Fibroblast of the conjunctiva (primary cell): ENCODE measurements at places on chromosomes 3 and 15.

GRCh38 chr15:60917461-60918145 is 311.5 kb downstream of the RORA start:
- no peak for DNase-seq

DNA sequence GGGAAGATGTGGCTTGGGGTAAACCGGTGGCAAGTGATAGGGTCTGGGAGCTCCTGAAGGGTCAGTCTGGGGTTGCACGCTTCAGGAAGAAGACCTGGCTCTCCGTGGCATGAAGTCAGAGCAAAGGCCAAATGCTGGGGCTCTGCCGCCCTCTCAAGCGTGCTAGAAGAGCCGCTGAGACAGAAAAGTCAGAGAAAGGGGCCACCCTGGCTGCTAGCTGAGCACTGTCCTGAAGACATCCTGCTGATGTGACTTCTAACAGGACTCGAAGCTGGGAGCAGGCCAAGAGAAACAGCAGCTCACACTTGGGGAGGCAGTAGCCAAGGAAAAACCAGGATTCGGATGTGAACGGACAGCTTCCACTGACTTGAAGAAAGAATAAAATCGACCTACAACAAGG is 270.4 kb downstream of the OCA2 start:
- no peak for DNase-seq

DNA sequence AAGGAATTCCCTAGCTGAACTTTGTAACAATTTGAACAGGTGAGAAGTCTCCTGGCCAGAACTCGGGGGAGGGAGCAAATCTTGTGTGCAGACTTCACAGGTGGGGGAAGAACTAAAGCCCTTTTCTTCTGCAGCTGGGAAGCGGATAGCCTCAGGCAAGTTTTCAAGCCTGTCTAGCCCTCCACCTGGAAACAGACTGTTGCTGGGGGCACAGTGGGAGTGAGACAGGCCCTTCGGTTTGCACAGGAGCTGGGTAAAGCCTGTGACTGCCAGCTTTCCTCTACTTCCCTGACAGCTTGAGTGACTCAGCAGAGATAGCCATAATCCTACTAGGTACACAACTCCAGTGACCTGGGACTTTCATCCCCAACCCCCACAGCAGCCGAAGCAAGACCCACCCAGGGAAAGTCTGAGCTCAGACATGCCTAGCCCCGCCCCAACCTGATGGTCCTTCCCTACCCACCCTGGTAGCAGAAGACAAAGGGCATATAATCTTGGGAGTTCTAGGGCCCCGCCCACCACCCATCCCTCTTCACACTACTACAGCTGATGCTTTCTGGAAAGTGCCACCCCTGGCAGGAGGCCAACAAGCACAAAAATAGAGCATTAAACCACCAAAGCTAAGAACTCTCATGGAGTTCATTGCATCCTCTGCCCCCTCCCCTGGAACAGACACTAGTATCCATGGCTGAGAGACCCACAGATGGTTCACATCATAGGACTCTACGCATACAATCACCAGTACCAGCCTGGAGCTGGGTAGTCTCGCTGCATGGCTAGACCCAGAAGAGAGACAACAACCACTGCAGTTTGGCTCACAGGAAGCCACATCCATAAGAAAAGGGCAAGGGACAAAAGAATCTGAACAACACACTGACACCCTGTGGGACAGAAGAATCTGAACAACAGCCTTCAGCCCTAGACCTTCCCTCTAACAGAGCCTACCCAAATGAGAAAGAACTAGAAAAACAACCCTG is 479.0 kb downstream of the RAP2B start:
- DNase-seq = no peak

DNA sequence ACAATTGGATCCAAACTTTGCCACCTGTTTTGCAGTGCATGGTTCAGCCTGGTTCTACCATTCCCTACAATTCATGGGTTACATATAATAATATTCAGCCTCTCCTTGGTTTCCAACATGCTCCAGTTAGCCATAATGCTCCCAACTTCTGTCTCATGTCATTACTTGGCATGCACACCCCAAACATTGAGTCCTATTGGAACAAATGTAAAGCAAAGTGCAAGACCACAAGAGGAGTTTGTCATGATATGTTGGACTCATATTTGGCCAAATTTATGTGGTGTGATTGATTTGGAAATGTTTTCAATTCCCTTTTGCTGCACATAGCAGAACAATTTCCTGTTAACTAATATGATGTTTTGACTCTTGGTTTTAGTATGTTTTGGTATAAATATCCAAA is 50.2 kb downstream of the KCNAB1 start:
- no peak for DNase-seq

DNA sequence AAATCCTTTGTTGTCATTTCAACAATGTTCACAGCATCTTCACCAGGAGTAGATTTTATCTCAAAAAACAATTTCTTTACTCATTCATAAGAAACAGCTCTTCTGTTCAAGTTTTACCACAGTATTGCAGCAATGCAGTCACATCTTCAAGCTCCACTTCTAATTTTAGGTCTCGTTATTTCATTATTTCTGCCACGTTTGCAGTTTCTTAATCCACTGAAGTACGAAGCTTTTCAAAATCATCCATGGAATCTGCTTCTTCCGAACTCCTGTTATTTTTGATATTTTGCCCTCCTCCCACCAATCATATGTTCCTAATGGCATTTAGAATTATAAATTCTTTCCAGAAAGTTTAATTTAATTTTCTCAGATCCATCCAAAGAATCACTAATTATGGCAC is 12.6 kb upstream of the OR5K1 start:
- no peak for DNase-seq

- no peak for DNase-seq
Measured at GRCh38 chr3:167729591-167729990, 5.1 kb downstream of the PDCD10 start.

GRCh38 chr3:172799246-172799645 is 48.7 kb downstream of the ECT2 start:
- no peak for DNase-seq

GRCh38 chr3:114903213-114903612 is 243.9 kb downstream of the ZBTB20 start:
- no peak for DNase-seq

DNA sequence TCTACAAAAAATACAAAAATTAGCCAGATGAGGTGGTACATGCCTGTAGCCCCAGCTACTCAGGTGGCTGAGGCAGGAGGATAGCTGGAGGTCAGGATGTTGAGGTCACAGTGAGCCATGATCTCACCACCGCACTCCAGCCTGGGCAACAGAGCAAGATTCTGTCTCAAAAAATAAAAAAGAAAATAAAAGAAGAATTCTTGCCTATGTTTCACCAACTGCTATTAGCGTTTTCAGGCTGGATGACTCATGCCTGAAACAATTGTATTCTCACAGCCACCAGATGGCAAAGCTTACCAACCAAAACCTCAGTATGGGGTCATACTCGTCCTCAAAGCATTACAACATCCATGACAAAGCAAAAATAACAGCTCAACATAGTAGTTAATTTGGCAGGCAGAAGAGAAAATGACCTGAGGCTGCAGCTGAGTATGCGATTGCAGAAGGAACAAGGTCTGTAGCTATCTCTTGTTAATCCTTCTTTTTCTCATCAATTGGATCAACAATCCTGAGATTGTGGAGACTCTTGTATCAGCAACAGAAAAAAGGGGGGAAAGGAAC is 52.2 kb downstream of the TP53BP1 start:
- DNase-seq = peak; percentile 97

- no peak for DNase-seq
Measured at GRCh38 chr3:102353805-102354204, 81.0 kb upstream of the ZPLD1 start.

DNA sequence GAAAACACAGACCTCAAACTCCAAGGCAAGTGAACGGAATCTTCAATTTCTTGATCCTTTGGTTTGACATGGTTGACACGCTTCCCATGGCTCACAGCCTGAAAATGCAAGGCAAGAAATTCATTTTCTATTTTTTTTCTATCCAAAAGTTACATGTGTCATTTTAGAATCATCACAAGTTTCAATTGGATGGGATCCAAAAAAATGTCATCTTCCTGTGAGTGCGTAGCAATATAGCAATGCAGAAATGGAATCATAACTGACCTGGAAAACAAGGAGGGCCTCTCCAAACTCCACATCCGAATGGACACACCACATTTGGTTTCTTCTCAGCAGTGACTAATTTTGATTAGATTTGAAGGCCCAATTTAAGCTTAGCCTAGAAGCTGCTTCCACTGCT is 175.8 kb upstream of the ATP11B start:
- DNase-seq = no peak

- DNase-seq = no peak
Measured at GRCh38 chr3:186319945-186320344, 42.1 kb downstream of the DGKG start.

- peak; percentile 55 for DNase-seq
Measured at GRCh38 chr3:180180795-180181194, 144.1 kb upstream of the PEX5L start.
